Small intestine (tissue), 16 donors: ENCODE measurements at places on chromosomes 4 and X.

DNA sequence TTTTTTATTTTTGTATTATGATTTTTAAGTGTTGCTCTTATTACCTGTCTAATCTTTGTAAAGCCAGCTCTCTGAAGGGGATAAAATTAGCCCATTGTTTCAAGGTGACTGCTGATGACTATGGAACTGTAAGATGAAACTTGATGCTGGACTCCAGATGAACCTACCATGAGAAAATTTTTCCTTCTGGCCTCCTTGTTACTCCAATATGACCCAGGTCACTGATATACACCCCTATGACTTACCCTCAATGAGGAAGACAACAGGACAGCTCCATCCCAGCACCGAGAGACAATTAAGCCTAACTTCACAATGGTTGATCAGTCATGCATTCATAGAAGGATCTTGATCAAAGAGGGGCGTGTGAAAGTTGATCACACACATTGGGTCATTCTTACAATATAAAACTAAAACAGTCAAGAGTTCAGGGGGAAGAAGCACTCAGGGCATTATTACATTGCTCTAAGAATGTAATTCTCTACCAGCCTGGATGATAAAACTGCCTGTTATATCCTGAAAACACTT, 230.8 kb upstream of the AGTR2 start:
- DNase-seq: no peak

- DNase-seq: no peak
These were observed 133.2 kb upstream of the VEGFC start for GRCh38 chr4:176925962-176926361.

DNA sequence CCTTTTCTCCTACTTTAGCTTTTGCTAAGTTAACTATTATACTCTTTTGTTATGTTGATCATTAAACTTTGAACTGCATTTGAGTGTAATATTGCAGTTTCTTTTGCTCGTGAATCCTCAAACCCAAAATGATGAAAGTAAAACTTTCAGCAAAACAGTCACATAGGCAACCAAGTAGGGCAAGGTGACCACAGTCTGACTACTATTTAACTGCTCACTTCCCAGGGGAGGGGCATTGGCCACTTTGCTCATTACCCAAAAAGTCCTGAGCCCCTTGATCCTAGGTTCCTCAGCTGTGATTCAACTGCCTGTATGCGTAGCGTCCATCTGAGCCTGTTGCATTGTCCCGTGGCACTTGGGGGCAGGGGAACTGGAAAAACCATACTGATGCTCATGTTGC, 17.0 kb downstream of the RBMX2 start:
- no peak for DNase-seq

GRCh38 chr4:173485164-173485563, 44.9 kb downstream of the HAND2 start:
- DNase-seq: no peak

DNA sequence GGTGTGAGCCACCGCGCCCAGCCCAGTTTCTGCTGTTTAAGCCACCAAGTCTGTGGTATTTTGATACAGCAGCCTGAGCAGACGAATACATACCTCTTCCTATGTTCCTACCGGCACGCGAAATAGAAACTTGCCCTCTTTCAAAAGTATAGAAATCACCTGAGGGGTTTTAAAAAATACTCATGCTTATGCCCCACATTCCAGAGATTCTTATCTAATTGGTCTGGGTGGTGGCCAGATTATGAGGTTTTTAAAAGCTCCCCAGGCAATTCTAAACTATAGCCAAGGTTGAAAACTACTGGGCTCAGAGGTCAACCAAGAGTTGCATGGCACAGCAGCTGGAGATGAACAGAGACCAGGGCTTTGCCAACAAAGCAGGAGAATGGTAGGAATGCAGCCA, 24.9 kb upstream of the HUWE1 start:
- DNase-seq: no peak

DNA sequence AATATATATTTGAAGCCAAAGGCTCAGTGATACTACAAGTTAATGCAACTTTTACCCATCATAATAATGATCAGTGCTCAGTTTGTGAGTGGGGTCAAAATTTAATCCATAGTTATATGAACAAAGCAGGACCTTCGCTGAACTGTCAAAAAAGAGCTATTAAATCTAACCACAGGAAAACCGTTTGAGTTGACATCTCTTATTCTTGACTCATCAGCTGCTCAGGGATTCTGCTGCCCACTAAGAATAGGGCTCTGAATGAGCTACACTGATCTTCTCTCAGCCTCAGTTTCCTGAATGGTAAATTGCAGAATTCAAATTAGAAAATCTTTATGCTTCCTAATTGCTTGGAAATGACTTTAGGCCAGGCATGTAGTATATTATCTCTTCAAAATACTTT, 44.9 kb upstream of the NAP1L5 start:
- no peak for DNase-seq
